Right renal cortex interstitium (tissue), 3 donors: ENCODE measurements at places on chromosomes 2 and 18.

GRCh38 chr2:33616873-33617272 lies 17.8 kb upstream of the FAM98A start:
- no peak for DNase-seq

DNA sequence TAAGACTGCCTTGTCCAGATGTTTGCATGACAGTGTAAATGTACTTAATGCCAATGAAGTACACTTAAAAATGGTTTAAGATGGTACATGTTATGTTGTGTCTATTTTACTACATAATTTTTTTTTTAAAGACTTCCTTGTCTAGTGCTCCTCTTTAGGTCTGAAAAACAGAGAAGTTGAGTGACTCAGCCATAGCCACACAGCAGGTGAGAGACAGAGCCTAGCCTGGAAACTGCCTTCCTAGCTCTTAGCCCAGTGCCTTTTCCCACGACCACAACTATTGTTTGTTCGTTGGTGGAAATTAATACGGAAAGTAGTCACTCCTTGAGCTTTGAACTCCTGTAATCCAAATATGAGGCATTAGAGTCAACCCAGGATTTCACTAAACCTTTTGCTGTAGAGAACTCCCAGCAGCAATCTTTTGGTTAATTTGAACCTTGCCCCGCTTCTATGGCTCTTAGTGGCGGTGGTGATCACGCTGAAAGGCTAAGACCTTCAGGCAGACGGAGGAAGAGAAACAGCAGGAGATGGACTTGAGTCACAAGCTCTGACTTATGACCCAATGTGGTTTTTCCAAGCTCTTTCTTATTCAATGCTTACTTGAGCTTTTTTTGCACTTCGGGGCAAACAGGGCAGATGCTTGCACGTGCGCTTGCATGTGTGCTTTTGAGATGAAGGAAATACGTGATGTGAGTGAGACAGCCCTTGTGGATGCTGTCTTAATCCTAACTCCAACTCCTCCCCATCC lies 21.2 kb downstream of the TRIB2 start:
- no peak for DNase-seq

- no peak for DNase-seq
These were observed 13.4 kb upstream of the COPS8 start for GRCh38 chr2:237072067-237072931.

- no peak for DNase-seq
These were observed 120.9 kb downstream of the MEP1B start for GRCh38 chr18:32310774-32311173.
